Aorta (tissue), 5 donors: ENCODE measurements at places on chromosomes 4 and X. TPM values are rescaled to one million over a fixed set of nuclear protein-coding genes. Genes with fewer than 3 reads are reported as not detected.

AKAP4 gene
- total RNA-seq, result not detected

DNA sequence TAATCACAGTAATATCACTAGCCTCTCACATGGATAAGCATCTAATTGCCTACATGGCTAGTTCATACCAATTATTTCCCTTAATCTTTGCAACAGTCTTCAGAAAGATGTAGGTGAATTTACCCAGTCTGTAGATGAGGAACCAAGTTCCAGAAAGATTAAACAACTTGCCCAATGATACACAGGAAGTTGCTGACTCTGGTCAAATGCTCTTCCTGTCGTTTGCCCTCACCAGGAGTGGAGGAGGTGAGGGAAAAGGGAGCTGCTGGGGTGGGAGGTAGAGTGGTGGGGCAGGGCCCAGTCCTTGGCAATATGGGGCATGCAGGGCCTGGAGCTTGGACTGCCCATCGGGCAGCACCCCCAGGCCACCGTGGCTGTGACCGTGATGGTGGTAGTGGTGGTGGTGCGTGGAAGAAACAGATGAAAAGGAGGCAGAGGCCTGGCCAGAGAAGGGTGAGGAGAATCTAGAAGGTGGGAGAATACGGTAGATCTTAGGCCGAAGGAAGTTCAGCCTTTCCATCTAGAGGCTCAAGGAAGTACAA is 2.3 kb upstream of the KDM5C start:
- H3K4me1 ChIP-seq, result no peaks in the 10 kb centered on the region
- H3K36me3 ChIP-seq, result no peaks in the 10 kb centered on the region
- DNase-seq, result no peak
- H3K4me3 ChIP-seq, result no peak overlapping the region
- no peak overlapping the region for H3K27ac ChIP-seq
- H3K27me3 ChIP-seq, result no peaks in the 10 kb centered on the region

DNA sequence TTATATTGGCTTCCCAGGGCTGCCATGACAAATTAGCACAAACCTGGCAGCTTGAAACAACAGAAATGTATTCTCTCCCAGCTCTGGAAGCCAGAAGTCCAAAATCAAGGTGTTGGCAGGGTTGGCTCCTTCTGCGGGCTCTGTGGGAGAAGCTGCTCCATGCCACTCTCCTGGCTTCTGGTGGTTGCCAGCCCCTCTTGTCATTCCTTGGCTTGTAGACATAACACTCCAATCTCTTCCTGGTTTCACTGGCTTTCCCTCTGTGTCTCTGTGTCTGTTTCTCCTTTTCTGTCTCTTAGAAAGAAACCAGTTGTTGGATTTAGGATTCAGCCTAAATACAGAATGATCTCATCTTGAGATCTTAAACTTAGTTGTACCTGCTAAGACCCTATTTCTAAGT is 85.5 kb downstream of the USP46 start:
- no peak overlapping the region for H3K4me3 ChIP-seq
- no peaks in the 10 kb centered on the region for H3K27me3 ChIP-seq
- no peak for DNase-seq
- no peaks in the 10 kb centered on the region for H3K36me3 ChIP-seq
- H3K27ac ChIP-seq, result no peak overlapping the region
- H3K4me1 ChIP-seq, result no peaks in the 10 kb centered on the region

BEX2 gene
- total RNA-seq, result 2.3 TPM

DNA sequence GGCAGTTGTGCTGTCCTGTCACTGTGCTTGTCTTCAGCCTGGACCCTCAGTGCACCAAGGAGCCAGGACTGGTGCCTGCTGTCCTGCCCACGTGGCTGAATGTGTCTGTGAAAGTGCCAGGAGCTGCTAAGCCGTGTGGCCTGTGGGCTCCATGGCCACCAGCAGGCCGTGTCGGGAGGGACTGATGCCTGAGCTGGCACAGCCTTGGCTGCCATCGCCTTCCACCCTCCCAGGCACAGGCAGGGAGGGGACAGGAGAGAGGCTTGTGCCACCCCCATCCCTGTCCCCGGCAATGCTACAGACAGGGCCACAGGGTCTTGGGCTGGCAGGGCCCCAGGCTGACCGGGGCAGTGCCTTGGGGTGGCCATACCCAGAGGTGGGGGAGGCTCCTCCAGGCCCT is 24.8 kb downstream of the DOK7 start:
- H3K36me3 ChIP-seq, result peaks cover under 1% of the 10 kb centered on the region
- no peak overlapping the region for H3K27ac ChIP-seq
- no peaks in the 10 kb centered on the region for H3K4me1 ChIP-seq
- H3K27me3 ChIP-seq, result no peaks in the 10 kb centered on the region
- no peak overlapping the region for H3K4me3 ChIP-seq

SMARCA1 gene
- 50.7 TPM for total RNA-seq

HHIP gene
- total RNA-seq, result 1.6 TPM

PDK3 gene
- 62.1 TPM for total RNA-seq

PRRG3 gene
- total RNA-seq, result 2.8 TPM

NFKB1 gene
- 48.4 TPM for total RNA-seq

KCNIP4 gene
- total RNA-seq, result not detected

PRR32 gene
- not detected for total RNA-seq

TMPRSS11B gene
- not detected for total RNA-seq

PPEF1 gene
- 0.75 TPM for total RNA-seq
